AG04449 (cell line): ENCODE measurements at places on chromosomes 7 and 10.
A peak's percentile ranks its signal among the peaks of the same experiment; 100 is the strongest.

DNA sequence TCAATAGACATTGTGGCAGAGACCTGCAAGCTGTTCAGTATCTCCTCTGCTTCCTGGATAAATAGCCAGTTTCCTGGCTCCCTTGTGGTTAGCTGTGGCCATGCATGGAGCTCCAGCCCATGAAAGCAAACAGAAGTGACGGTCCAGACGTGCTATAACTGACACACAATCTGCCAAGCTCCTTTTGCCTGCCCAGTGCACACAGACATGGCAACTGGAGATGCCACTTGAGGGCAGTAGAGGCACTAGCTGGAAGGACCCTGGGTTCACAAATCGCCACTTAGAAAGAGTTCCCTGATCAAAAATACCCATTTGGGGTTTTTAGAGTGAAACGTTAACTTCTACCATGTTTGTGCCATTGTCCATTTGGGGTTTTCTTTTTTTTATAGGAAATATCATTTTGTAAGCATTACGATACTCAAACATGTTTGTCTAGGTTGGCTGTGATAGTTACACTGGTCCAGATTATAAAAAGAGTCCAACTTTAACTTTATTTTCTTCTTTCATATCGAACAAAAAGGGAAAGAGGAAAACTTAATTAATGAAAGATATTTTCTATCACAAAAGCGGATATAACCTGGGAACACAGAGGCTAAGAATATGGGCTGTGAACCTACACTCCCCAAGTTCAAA lies 31.3 kb downstream of the KIN start:
- no peak for DNase-seq

DNA sequence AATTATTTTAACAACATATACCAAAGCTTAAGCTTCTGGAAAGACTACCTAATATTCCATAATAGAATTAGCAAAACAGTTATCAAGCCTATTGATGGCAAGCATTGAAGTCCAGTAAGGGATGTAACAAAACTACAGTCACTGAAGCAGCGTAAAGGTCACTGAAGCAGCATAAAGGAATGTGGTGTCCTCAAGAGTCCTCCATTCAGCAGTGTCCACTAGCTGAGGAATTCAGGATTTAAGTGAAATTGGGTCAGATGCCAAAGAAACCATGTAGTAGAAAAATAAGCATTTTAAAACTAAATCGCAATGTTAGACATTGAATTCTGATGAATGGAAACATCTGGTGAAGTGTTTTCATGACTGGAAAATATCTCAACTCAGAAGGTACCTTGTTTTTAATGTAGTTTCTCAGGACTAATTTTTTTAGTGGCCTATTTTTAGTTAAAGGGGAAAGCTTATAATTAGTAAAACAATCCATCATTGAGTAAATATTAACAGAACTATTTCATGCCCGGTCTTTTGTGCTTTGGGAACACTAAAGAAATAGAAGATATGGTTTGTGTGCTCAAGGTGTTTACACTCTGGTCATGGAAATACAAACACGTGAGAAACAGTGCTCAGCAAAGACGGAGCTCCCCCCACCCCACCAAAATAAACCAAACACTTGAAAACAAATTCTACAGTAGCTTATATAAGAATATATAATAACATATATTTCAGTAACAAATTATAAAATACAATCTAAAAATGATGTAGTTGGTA lies 121.4 kb downstream of the CDK14 start:
- no peak for DNase-seq

DNA sequence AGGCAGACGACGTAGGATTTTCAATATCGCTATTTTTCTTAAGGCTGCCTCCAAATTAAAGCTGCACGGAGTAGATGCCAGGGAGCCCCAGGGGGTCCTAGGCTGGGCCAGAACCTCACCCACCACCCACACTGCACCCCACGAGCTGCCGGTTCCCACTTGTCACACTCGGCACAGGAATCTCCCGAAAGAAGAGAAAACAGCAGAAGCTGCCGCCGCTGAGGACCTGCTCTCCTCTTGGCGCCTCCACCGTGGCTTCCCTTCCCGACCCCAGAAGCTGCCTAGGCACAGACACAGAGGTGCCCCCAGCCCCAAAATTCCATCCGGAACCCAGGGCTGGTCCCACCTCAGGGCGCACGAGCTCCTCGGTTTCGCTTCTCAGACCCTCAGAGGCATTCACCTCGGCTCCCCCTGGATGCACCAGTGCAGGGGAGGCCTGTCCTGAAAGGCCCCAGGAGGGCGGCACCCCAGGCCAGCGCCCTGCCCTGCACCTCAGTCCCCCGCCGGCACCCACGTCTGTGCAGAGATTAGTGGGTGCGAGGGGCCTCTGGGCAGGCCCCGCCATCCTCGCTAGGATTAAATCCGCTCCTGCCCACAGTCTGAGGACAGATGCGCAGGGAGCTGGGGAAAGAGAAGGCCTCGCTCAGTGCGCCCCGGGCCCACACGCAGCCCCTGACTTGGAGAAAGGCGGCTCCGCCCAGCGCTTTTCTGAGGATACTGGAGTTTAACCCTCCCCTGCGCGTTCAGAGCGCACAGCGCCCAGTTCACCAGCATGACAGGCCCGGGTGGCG lies 99.2 kb downstream of the PTPRN2 start:
- DNase-seq, result no peak

GRCh38 chr7:148374396-148375259 lies 215.9 kb upstream of the C7orf33 start:
- no peak for DNase-seq

GRCh38 chr7:66167773-66168387 lies 37.3 kb upstream of the TPST1 start:
- peak; percentile 69 for DNase-seq

DNA sequence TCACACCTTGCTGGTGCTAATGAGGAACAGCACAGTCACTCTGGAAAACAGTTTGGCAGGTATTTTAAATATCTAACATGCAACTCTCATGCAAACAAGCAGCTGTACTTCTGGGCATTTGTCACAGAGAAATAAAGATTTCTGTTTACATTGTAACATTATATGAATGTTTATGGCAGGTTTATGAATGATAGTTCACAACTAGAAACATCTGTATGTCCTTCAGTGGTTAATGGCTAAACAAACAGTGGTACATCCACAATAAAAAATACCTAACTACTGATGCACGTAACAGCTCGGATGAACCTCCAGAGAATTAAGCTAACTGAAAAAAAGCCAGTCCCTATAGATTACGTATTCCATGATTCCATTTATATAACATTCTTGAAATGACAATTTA lies 109.6 kb downstream of the GPR37 start:
- DNase-seq, result no peak

DNA sequence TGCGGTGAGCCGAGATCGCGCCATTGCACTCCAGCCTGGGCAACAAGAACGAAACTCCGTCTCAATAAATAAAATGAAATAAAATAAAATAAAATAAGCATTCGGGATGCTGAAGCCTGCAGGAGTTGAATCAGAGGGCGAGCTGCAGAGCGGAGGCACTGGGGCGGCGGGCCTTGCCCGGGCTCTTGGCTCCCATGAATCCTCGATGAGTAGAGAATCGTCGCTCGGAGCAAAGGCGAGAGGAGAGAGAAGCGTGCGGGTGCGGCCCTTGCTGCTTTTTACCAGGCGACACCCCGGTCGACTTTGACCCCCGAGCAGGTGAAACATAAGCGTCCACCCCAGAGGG lies 168.3 kb downstream of the UBE2H start:
- no peak for DNase-seq

- no peak for DNase-seq
Measured at GRCh38 chr10:7473474-7473873, 62.6 kb upstream of the SFMBT2 start.

GRCh38 chr10:122373721-122374120 lies 787 bp upstream of the PLEKHA1 start:
- DNase-seq, result no peak

GRCh38 chr10:75547391-75548298 lies 116.2 kb downstream of the LRMDA start:
- DNase-seq, result peak; percentile 12

DNA sequence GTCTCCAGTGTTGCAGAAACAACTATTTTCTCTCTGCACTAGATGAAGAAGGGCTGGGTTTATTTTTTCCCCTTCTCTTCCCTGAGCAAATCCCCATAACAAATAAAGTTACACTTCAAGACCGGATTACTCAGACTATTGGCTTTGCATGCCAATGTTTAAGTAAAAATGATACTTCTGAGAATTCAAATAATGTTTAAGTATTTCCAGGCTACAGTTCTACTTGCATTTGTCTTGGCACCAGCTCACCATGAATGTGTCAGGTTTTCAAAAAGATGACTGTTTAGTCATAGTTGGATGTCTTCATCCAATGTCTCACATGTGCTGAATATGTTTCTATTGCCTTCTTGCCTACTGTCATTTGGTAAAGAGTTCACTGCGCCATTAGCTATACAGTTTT lies 912.6 kb downstream of the GATA3 start:
- no peak for DNase-seq

- no peak for DNase-seq
Measured at GRCh38 chr7:128112781-128113221, 81.6 kb upstream of the LRRC4 start.

DNA sequence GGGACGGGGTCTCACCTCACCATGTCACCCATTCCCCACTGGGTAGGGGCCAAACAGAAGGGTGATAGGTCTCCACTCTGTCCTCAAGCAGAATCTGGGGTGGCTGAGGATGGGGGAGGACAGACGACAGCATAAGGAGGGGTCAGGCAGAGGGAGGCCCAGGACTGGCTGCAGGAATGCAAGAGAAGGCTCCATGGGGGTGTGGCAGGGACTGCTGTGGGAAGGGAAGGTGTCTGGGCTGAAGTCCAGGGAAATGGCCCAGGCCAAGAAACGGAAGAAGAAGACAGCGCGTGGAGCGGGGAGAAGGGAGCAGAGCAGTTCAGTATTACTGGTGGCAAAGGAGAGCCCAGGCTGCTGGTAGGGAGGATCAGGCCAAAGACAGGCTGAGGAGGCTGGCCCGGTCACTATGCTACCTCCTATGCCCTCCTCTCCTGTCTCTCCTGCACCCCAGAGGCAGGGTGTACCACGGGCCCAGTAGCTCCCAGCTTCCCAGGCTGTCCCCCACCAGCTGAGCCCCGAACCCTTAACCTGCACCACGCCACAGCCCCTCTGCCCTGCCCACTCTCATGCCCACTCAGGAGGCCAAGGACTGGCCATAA lies 60.9 kb downstream of the GRB10 start:
- DNase-seq, result no peak

GRCh38 chr7:155808549-155809331 lies 3.5 kb downstream of the SHH start:
- DNase-seq, result no peak

GRCh38 chr10:97573021-97573420 lies 442 bp downstream of the ANKRD2 start:
- no peak for DNase-seq

- no peak for DNase-seq
Measured at GRCh38 chr10:75709811-75710210, 278.4 kb downstream of the LRMDA start.

GRCh38 chr7:107318523-107319160 lies 149.8 kb downstream of the HBP1 start:
- DNase-seq, result no peak

- DNase-seq, result no peak
Measured at GRCh38 chr10:62652564-62652963, 152.0 kb upstream of the ADO start.

GRCh38 chr10:4102802-4103344 lies 317.9 kb upstream of the KLF6 start:
- DNase-seq, result no peak

- no peak for DNase-seq
Measured at GRCh38 chr7:37065779-37066271, 341.5 kb upstream of the AOAH start.

DNA sequence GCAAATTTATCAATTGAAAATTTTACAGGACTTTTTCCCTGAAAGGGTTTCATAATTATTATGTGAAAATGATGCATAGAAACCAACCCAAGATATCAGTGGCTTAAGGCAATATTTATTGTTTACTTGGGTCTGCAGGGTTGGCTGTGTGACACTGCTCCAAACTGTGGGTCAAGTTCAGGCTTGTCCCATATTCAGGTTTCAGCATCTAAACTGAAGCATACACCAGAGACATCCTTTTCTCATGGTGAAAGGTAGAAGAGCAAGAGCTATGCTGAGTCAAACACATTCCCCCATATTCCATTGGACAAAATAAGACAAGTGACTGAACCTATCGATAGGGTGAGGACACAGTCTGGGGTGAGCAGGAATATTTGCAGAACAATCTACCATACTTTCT lies 110.9 kb downstream of the MAPK8 start:
- DNase-seq, result no peak

GRCh38 chr10:44640429-44640828 lies 255.5 kb upstream of the CXCL12 start:
- no peak for DNase-seq

- no peak for DNase-seq
Measured at GRCh38 chr10:128429835-128430513, 303.8 kb upstream of the MKI67 start.

- no peak for DNase-seq
Measured at GRCh38 chr7:57388761-57389160, 61.2 kb upstream of the ZNF716 start.

- no peak for DNase-seq
Measured at GRCh38 chr10:123492016-123492415, 174.1 kb upstream of the GPR26 start.

DNA sequence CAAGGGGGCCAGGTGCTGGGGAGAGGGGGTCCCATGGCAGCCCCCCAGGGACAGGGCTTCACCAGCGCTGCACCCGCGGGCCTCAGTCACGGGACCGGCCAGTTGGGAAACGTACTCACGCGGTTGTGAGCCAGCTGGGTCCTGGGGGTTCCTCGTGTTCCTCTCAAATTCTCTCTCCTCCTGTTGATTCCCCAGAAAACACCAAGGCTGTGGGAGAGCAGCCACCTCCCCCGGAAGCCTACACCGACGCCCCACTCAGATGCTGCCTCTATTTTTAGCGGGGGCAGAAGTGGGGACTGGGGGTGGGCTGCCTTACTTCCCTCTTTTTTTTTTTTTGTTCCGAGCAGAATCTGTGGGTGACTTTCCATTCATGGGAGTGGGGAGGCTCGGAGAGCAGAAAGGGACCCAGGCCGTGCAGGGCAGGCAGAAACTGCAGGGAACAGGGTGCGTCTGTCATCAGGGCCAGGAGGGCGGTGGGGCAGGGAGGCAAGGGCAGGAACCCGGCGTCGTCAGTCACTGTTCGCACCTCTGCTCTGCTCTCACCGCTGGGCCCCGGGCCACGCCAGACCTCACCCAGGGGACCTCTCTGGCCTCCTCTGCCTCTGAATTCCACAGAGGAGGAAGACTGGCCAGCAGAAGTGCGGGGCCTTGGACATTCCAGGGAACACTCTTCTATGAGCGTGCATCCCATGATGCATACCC lies 63.1 kb downstream of the CARD11 start:
- no peak for DNase-seq

- DNase-seq, result no peak
Measured at GRCh38 chr10:30448092-30448491, 14.1 kb downstream of the MAP3K8 start.

DNA sequence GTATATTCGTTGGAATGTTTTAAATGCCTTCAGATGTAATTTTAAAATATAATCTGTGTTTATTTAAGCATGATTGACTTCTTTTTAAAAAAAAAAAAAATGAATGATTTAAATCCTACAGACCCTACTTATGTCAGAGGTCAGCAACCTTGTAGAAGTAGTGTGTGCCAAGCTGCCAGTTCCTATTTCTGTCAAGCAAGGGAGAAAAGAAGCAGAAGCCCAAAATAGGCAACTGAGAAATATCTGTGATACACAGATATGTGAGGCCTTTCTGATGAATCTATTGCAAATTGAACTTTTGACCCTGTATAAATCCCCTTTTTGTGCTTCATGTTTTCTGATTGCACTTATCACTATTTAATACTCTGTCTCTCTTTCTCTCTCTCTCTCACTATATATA lies 199.5 kb downstream of the LRRN3 start:
- no peak for DNase-seq
